ENCODE measurements at places on chromosomes 5 and 9. TPM values are rescaled to one million over a fixed set of nuclear protein-coding genes. Genes with fewer than 3 reads are reported as not detected.

GRCh38 chr9:94625835-94626234 is 13.5 kb downstream of the FBP1 start:
- no peak for DNase-seq

- DNase-seq, result peak; percentile 53
Observed at GRCh38 chr5:128491291-128491690, 46.8 kb downstream of the FBN2 start.

GRCh38 chr9:68995776-68996175 is 18.1 kb downstream of the PRKACG start:
- no peak for DNase-seq

DNA sequence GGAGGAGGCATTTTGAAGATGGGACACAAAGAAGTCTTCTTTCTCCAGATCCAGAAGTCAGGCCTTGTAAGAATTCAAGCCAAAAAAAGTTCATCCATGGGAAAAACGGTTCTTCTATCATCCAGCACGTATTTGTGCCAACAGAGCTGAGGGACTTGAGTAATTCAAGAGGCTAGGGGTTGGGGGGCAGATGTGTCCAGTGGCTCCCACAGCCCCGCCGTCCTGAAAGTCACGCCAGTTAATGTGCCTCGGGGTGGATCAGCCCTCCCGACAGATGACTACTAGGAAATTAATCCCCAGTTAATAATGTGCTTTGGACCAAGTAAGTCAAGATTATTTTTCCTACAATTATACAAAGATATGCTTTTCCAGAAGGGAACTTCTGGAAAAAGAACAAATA is 23.4 kb downstream of the NREP start:
- peak; percentile 21 for DNase-seq

- peak; percentile 81 for DNase-seq
Observed at GRCh38 chr9:16828340-16829281, 41.9 kb downstream of the BNC2 start.

The ARHGEF28 gene
- 13.0 TPM for total RNA-seq
